ENCODE measurements at places on chromosomes 3 and 15.

GRCh38 chr3:127228866-127229265, 35.9 kb downstream of the PRR23E start:
- no peak for DNase-seq

DNA sequence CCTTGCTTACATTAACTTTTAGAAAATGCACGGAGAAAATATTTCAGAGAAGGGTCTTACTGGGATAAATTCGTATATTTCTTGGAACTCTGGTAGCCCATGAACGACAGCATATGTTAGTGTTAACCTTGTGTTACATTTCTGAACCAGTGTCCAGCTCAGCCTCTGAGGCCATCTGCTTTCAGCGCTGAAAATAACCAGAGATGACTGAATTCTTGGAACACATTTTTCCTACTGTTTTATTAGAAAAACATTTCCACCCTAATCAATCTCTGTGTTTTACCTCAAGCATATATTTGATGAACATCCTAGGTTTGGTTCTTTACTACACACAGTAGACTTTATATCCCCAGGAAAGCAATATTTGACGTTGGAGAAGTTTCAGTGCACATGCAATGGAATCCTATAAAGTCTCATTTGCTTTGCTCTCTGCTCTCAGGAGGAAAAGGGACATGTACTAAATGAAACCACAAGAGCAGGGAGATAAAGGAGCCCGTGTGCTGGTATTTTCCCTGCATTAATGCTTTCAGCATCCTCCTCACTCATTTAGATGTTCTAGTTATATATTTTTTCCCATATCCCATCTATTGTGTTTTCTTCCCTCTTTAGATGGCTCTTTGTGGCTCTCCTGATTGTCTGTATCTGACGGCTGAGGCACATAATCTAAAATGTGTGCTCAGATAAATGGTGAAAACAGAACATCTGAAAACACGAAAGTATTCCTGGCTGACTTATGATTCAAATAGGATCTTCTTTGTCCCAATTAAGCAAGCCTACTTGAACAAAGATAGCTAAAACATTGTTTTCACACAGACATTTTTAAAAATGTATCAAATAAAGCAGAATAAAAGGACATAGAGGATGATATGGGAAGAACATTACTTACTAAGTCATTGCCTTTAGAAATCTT, 151.7 kb upstream of the KCNMB2 start:
- no peak for DNase-seq

GRCh38 chr3:138222131-138222941, 35.2 kb downstream of the ARMC8 start:
- no peak for DNase-seq

- DNase-seq = no peak
Observed at GRCh38 chr3:15287565-15288330, 44.6 kb downstream of the SH3BP5 start.

GRCh38 chr3:183492849-183493179, 62.7 kb downstream of the KLHL6 start:
- no peak for DNase-seq

DNA sequence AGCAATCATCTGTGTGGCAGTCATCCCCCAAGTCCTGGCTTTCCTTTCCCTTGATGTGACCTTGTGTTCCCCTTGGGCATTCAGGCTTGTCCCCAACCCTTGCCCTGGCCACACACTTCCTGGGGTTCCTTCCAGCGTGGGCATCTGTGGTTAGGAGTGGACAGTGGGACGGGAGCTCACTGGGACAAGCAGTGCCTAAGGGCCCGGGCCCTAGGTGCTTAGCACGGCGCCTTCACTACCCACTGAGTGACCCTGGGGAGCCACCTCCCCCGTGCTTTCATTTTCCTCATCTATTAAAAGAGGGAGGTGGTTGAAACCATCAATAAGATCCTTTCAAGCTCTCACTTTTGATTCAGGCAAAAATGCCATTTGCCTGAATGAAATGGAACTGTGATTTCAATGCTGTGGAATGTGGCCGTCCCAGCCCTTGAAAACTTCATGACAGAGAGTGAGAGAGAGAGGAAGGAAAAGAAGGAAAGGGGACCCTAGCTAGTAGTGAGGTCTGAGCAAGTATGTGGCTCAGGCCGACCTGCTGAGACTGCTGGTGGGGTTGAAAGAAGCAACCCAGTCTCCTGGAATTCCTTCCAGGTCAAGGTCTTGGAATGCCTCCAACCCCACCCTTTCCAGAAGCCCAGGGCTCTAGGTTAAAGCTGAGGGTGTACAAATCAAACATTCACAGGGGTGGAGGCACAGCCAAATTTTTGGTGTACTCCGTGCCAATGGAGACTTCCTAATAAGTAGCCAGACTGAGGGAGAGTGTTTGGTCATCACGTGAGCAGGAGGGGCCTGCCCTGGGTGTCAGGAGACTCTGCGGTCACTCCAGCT, 302.9 kb downstream of the TLE3 start:
- no peak for DNase-seq

GRCh38 chr3:188749010-188749617, 422.7 kb upstream of the TPRG1 start:
- peak; percentile 18 for DNase-seq

DNA sequence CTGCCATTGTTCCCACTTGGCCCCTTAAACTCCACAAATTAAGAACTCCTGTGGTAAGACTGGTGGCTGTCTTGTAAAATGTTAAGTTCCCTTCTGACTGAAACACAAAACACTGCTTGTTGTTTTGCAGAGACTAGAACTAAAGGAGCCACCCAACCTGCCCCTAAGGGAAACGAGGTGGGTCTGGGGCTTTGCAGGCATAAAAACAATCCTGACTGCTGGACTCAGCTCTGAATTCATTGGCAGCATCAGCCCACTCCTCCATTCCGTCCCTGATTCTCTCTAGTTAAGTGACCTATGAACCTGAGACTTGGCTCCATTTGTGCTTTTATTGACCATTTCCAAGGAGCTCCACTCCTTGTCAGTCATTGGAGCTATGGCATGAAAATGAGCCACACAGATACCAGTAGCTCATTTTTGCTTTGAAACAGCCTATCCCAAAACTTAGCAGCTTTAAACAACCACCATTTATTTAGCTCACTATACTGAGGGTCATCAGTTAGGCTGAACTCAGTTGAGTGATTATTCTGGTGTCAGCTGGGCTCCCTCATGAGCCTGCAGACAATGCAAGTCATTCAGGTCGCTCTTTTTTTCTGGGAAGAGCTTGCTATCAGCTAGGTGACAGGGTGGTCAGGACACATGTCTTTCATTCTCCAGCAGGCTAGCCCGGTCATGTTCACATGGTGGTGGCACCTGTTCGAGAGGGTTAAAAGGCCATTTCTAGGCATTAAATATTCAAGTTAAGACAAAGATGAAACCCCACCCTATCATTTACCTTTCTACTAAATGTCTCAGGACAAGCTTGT, 175.1 kb upstream of the CTNNB1 start:
- no peak for DNase-seq

- no peak for DNase-seq
Observed at GRCh38 chr3:186261638-186262037, 100.4 kb downstream of the DGKG start.

DNA sequence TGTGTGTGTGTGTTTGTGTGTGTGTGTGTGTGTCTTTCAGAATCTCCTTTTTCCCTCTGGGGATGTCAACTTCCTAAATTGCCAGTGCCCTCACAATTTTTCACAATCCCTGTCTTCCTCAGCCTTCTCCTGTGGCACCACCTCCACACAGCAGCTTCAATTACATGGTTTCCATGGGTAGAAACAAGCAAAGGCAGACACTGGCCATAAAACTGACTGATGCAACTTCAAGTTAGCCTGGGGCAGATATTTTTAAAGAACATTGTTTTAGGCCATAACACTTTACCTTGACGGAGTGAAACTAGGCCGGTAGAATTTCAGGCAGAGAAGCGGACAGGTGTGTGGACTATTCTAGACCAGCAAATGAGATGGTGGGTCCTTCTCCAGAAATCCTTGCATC, 405.8 kb upstream of the SUCLG2 start:
- DNase-seq = no peak

DNA sequence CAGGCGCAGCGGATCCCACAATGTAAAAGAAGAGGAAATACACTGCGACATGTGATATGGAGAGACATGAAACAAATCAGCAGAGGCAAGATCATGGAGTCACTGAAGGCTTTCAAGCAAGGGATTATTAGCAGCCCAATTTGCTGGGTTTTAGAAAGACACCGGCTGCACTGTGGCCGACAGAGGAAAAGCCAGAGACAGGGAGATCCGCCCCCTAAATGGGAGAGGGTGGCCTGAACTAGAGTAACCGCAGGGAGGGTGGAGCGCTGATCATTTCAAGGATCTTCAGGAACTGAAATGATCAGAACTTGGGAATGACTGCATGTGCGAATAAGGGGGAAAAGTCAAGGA, 612 bp upstream of the C15orf40 start:
- no peak for DNase-seq

GRCh38 chr15:67225336-67225735, 29.1 kb downstream of the AAGAB start:
- DNase-seq = no peak
